ENCODE measurements at places on chromosomes 1 and 21.

- DNase-seq = no peak
These were observed 43.7 kb downstream of the ADAMTS1 start for GRCh38 chr21:26801498-26801897.

- no peak for DNase-seq
These were observed 5.3 kb upstream of the TFF2 start for GRCh38 chr21:42356046-42356445.

GRCh38 chr1:205701420-205701819, 21.1 kb upstream of the SLC45A3 start:
- DNase-seq = no peak

GRCh38 chr1:202134645-202135172, 9.8 kb downstream of the ARL8A start:
- DNase-seq = no peak

- DNase-seq = no peak
These were observed 44.0 kb downstream of the ACP6 start for GRCh38 chr1:147626291-147626690.

DNA sequence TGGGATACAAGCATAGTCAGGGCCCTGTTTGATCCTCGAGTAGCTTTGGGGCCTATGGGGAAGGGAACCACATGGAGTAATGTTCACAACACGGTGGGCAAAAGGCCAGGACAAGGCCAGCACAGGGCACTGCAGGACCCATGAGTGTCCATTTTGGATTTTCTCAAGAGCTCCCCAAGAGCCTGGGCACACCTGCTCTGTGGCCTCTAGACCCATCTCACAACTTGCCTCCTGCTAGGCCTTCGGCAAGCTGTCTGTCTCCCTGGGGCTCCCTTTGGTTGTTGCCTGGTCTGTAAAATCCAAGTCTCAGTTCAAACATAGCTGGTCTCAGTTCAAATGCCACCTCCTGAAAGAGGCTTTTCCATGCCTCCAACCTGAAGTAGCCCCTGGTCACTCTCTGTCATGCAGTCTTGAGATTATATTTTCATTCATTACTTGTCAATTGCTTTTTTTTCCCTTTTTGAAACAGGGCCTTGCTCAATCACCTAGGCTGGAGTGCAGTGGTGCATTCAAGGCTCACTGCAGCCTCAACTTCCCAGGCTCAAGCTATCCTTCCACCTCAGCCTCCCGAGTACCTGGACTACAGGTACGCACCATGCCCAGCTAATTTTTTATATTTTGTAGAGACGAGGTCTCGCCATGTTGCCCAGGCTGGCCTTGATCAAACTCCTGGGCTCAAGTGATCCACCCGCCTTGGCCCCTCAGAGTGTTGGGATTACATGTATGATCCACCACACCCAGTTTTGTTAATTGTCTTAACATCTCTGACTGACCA, 107.4 kb downstream of the MATN1 start:
- DNase-seq = no peak

DNA sequence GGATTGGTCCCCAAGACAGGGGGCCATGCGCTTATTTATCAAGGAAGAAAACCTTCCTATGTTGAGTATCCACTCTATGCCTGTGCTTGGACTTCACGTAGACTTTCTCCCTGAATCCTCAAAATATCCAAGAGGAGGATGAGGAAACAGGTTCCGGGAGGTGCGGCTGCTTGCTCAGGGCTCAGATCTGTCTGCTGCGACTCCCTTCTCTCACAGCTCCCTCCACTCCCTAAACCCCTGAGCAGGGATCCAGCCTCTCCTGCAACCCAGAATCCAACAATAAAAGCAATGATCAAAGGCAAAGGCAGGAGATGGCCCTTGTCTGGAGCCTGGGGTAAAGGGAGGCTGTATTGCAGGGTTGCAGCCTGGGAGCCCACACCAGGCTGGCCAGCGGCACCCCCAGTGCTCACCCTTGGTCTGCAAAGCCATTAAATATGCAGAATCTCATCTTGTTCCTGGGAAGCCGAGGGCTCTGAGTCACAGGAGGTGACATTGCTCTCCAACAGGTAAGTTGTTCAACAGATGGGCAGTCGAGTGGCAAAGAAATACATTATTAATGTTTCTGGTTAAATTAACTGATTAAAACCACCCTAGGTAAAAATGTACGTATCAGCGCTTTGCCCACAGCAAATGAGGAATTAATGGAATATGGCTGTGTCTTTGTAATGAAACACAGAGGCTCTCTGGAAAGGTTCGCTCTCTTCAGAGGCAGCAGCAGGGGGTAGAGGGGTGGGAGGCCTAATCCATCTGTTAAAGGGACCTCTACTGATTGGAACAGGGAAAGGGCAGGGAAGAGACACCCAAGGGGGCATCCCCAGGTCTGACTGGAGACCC, 111.5 kb downstream of the GRIK3 start:
- no peak for DNase-seq

DNA sequence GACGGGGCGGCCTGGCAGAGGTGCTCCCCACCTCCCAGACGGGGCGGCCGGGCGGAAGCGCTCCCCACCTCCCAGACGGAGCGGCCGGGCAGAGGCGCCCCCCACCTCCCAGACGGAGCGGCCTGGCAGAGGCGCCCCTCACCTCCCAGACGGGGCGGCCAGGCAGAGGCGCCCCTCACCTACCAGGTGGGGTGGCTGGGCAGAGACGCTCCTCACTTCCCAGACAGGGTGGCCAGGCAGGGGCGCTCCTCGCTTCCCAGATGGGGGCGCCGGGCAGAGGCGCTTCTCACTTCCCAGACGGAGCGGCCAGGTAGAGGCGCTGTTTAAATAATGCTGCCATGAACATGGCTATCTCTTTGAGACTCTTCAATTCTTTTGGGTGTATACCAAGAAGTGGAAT, 43.7 kb upstream of the ATP6V1G3 start:
- DNase-seq = peak; percentile 53

- DNase-seq = no peak
These were observed 40.1 kb downstream of the ADARB1 start for GRCh38 chr21:45114475-45114874.

GRCh38 chr1:35959304-35959703, 28.4 kb downstream of the AGO3 start:
- DNase-seq = no peak

- no peak for DNase-seq
These were observed 6.3 kb upstream of the SPRR1A start for GRCh38 chr1:152977614-152978013.

GRCh38 chr1:205701891-205702290, 21.6 kb upstream of the SLC45A3 start:
- no peak for DNase-seq

DNA sequence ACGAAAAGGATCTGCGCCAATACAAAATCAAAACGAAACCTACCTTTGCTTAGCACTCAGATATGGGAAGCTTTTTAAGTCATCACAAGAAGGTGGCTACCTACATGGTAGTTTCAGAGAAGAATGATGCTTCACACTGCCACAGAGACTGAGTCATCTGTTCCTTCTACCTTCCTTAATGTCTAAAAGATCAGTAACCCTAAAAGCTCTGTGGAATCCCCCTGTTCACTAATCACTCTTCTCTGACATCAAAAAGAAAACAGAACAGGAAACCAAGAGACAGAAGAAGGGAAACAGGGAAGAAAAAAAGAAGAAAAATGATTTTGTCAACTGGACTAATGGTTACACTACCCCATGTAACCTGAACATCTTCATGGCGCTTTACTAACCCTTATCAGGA, 177.2 kb downstream of the SMYD3 start:
- no peak for DNase-seq

GRCh38 chr1:230232371-230232771, 165.3 kb downstream of the GALNT2 start:
- DNase-seq = no peak

DNA sequence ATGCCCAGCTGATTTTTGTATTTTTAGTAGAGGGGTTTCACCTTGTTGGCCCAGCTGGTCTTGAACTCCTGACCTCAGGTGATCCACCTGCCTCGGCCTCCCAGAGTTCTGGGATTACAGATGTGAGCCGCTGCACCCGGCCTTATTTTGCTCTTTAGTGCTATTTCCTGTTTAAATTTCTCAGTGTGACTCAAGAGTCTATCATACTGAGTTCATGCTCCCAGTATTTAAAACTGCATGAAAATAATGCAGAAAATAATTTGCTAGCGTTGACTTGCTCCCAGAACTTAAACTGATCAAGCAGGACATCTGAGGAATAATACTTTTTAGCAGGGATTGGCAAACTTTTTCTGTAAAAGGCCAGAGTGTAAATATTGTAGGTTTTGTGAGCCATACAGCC, 86.4 kb upstream of the C1orf21 start:
- no peak for DNase-seq

GRCh38 chr1:153939476-153939875, 7.0 kb downstream of the DENND4B start:
- peak; percentile 76 for DNase-seq

DNA sequence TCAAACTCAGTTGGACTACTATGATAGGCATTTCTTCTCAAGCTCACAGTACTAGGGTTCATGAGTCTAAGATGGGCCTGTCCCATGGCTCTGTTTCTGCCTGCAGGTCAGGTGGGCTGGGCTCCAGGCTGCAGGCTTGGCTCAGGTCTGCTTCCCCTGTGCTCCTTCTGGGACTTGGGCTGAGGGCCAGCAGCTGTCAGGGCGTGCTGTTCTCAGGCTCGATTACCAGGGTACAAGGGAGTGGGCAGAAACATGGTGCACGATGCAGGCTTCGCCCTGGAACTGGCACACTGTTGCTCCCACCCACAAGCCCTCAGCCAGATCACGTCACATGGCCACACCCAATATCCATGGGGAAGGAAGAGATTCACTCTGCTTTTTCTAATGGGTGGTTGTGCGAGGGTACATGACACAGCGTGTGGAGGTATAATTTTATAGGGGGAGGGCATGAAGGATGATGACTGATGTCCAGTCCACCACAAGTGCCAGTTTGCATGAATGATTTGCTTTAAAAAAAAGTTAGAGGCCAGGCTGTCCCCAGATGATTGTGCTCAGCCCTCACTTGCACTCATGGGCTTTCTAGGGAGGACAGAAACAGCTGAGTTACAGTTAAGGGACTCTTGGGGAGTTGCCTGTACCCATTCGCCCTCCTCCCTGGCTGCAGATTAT, 118.0 kb downstream of the ACTL8 start:
- DNase-seq = no peak

- no peak for DNase-seq
These were observed 3.0 kb downstream of the ERG start for GRCh38 chr21:38495242-38495641.

- DNase-seq = no peak
These were observed 549.9 kb downstream of the PTPRU start for GRCh38 chr1:29786195-29786594.

DNA sequence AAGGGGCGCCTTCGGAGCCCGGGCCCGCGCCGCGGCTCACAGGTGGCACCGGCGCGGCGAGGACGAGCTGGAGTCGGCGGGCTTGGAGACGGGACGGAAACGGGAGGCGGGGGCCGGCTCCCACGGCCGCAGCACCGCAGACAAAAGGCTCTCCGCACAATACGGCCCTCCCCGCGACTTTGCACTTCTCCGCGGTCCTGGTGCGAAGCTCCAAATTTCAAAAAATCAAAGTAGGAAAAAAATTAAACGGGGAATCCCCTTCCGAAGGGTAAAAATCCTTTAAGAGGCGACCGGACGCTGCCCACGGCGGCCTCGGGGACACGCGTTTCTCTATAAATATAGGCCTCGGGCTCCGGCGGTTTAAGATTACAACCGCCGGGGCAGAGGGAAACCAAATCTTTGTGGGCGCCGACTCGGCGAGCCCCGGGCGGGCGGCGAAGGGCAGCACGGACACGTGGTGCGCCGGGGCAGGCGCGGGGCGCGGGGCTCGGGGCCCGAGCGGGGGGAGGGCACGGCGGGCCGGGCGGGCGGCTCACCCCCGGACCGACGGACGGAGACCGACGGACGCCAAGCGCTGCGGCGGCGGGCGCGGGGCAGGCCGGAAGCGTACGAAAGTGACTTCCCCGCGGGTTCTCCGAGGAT, 453 bp downstream of the PABPC4 start:
- DNase-seq = peak; percentile 31

- no peak for DNase-seq
These were observed 119.8 kb upstream of the BACE2 start for GRCh38 chr21:41048145-41048544.

GRCh38 chr1:2566101-2567045, 10.2 kb downstream of the TNFRSF14 start:
- DNase-seq = no peak

- peak; percentile 57 for DNase-seq
These were observed 160.9 kb upstream of the UBE2U start for GRCh38 chr1:64042331-64043100.

- no peak for DNase-seq
These were observed 7.4 kb downstream of the MEF2D start for GRCh38 chr1:156493154-156493631.

DNA sequence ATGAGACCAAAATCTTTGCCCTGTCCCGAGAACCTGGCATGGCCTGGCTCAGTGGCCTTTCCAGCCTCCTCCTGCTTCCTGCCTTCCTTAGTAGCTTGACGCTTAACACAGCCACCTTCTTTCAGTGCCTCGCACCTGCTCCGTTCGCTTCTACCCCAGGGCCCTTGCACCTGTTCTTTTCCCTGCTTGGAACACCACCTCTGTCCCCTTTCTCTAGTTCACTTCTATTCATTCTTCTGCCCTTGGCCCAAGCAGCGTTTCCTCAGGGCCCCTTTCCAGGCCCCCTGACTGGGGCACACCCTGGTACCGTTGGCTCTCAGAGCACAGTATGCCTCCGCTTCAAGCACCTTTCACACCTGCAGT, 9.0 kb upstream of the HTR6 start:
- DNase-seq = no peak

- no peak for DNase-seq
These were observed 59.9 kb downstream of the TOR3A start for GRCh38 chr1:179141592-179142251.

- no peak for DNase-seq
These were observed 218.2 kb downstream of the NRIP1 start for GRCh38 chr21:14846621-14847020.

DNA sequence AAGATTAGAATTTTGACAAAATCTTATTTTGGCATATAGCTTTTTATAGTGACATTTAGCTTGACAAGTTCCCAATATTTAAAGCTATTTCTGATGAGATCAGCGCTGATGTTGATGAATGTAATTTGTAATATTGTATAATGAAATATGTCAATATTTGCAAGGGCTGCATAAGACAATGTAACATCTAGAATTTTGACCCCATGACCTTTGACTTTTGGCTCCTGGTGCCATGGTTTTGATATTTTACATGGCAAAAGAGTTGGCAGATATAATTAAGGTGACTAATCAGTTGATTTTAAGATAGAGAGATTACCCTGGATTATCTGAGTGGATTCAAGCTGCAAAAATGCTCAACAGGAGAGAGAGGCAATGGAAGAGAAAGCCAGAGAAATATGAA, 63.9 kb downstream of the DUSP10 start:
- DNase-seq = no peak

DNA sequence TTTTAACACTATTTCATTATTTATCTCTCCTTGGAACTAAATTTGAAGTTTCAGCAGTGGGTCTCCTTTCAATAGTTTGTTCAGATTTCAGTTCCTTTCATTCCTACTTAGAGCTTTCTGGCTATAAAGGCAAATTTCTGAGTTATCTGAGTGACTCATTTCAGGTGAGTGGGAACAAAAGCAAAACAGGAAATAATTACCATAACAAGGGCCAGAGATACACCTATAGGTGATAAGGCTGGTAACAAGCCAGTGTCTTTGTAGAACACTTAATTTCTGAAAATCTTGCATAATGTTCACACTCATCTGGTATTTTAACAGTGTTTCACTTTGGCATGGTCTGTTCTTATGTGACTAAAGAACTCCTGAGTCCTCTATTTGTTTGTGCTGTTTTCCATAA, 64.5 kb upstream of the PRRC2C start:
- DNase-seq = no peak

Data from upper lobe of left lung (tissue), 6 donors.